ENCODE measurements at places on chromosomes 2 and 18.

- DNase-seq = no peak
Observed at GRCh38 chr18:7803956-7804469, 236.9 kb downstream of the PTPRM start.

GRCh38 chr2:127576433-127577207 lies 41.1 kb downstream of the MYO7B start:
- DNase-seq = peak; percentile 76

DNA sequence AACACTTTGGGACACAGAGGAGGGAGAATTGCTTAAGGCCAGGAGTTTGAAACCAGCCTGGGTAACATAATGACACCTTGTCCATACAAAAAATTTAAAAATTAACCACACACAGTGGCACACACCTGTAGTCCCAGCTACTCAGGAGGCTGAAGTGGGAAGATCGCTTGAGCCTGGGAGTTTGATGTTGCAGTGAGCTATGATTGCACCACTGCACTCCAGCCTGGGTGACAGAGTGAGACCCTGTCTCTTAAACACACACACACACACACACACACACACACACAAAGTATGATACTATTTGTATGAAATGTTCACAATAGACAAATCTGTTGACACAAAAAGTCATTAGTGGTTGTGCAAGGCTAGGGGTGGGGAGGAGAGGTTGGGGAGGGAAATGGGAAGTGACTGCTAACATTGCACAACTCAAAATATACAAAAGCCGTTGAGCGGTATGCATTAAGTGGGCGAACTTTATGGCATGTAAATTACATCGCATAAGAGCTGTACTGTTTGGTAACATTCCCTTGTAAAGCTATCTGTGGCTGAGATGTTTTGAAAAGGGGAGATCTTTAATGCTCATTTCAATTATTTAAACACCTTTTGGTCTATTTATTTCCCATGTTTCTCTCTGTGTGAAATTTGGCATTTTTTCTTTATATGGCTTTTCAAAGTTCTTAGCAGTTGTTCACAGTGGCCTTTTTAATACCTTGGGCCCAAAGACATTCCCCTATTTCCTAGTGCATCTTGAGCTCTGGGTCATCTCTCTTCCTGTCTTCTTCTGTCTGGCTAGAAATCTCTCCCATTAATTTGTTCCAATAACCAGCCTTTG lies 58.9 kb upstream of the ZNF516 start:
- no peak for DNase-seq

DNA sequence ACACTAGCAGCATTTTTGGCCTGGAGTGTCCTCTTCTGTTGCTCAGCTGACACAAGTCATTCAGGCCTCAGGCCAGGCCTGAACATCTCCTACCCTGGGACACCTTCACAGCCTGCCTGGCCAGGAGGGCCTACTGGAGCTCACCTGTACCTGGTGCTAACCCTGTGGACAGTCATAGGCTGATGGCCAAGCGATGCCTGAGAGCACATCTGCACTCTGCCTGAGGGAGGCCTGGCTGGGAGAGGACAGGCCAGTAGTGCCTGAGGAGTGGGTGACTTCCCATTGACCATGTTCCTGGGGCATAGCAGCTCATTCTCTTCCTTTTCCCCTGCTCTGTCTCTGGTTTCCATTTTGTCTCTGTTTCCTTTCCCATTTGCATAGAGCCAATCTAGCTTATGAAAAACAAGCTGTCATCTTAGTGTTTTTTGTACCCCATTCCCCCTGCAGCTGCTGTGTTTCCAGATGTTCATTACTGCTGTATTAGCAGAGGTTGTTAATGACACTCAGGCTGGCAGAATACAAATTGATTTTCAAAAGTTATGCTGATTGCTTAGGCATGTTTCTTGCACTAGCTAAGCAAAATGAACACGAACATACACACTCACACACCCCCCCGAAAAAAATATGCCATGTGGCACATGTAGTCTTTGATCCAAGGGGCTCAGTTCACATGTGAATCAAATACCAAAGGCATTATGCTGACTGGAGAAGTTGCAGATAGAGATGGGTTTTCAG lies 149.7 kb upstream of the HS6ST1 start:
- no peak for DNase-seq

- no peak for DNase-seq
Observed at GRCh38 chr2:127134235-127134634, 27.3 kb upstream of the BIN1 start.

- no peak for DNase-seq
Observed at GRCh38 chr2:118222273-118222594, 134.0 kb downstream of the INSIG2 start.

DNA sequence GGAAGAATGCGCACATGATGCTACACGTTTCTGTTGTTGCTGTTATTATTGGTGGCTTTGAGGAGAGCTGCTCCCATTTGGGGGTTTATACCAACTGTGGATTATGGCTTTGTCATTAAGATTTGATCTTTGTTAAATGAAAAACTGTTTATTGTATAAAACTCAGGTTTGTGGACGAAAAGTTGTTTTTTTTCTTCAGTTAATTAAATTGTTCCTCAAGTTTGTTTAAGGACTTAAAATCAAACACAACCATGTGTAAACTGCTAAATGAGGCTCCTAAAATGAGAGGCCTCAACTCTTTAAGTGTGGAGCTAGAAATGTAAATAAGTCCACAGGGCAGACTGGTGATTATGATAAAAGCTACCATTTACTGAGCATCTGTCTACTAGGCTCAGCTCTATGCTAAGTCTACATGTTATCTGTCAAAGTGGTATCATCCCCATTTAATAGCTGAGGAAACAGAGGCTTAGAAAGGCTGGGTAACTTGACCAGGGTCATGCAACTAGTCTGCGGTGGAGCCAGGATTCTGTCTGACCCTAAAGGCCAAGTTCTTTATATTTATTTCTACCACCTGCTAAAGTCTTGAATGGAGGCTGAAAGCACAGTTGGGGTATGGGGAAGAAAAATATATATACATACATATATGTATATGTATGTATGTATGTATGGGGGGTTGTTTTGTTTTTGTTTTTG lies 4.1 kb downstream of the MYCN start:
- DNase-seq = no peak

DNA sequence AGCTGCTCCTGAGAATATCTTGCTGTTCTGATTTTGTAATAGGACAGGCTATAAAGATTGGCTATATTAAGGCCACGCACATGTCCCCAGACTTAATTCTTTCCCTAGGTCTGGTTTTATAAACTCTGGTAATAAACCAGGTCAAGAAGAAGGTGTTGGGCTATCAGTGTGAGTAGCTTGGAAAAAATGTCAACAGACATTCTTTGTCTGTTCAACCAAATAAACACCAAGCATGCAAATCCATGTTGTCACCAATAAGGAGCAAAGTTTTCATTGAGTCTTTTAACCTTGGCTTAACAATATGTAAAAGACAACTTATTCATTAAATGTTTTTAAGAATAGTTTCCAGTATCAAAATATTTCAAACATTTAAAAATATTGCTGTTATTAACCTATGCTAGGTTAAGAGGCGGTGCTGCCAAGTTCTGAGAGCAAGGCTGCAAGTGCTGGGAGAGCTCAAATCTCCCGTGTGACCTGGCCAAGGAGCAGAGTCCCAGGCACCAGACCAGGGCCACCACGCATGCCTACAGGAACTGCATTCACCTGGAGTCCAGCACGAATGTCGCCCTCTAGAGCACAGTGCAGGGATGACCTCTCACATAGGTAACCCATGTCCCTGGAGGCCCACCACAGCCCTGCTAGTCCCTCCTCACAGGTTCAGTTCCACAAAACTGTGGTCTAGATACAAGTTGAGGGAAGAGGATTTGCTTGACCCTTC lies 120.5 kb upstream of the POU3F3 start:
- no peak for DNase-seq

DNA sequence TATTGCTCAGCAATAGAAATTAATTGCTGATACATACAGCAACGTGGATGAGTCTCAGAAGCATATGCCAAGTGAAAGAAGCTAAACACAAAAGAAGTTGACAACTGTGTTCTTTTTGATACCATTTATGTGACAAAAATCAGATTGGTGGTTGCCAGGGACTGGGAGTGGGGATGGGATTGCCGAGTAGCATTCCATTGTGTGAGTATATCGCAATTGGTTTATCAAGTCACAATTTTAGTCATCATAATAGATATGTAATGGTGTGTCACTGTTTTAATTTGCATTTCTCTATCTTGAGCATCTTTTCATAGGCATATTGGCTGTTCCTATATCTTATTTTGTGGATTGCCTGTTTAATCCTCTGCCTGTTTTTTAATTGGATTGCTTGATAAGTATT lies 20.9 kb downstream of the STRADB start:
- DNase-seq = no peak

DNA sequence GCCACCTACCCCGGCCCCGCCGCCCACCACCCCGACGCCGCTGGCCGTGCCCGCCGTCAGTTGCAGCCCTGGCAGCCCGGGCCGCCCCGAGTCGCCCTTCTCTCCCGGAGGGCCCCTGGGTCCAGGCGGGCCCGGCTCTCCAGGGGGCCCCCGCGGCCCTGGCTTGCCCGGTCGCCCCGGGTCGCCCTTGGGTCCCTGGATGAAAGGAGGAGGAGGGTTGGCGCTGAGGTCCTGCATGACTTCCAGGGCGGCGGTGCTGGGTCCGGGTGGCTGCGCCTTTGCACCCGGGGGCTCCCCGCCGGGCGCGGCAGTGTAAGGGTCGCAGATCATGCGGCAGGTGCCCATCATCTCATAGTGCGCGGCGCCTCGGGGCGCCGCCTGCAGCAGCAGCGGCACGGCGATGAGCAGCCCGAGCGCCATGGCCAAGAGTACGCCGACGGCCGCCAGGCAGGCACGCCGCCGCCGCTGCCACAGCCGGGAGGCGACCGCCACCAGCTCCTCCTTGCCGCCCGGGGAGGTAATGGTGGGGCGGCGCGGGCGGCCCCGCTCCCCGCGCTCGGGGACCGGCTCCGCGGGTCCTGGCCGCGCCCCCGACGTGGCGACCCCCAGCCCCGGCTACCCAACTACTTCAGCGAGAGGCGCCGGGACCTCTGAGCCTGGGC lies 570 bp downstream of the C1QL2 start:
- DNase-seq = no peak

GRCh38 chr2:221254299-221254698 lies 317.8 kb downstream of the EPHA4 start:
- DNase-seq = no peak

- DNase-seq = no peak
Observed at GRCh38 chr2:27347641-27348040, 8.9 kb downstream of the GTF3C2 start.

GRCh38 chr2:215698566-215698965 lies 262.7 kb upstream of the FN1 start:
- DNase-seq = peak; percentile 72

GRCh38 chr2:155442088-155442487 lies 743.6 kb downstream of the KCNJ3 start:
- no peak for DNase-seq

GRCh38 chr2:126963390-126963789 lies 64.7 kb downstream of the TEX51 start:
- no peak for DNase-seq

DNA sequence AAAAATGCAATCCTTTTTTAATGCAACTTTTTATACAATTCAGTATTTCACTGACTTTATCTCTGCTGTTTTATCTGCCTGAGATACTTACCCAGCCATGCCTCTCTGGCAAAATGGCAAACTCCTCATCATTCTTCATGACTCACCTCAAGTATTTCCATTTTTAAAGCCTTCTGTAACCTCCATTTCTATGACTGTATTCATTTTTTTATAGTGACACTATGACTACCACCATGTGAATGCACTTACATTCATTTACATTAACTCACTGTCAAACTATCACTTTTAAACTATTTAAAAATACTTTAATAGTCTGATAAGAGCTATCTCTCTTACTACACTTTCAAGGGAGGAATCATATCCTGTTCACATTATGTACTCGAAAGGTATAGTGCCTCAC lies 99.4 kb upstream of the SCN7A start:
- DNase-seq = peak; percentile 56

GRCh38 chr18:22831441-22831904 lies 101.7 kb upstream of the RBBP8 start:
- peak; percentile 31 for DNase-seq

GRCh38 chr2:175353275-175353674 lies 171.8 kb upstream of the ATP5MC3 start:
- no peak for DNase-seq

- DNase-seq = no peak
Observed at GRCh38 chr2:124534028-124534427, 508.9 kb downstream of the CNTNAP5 start.

GRCh38 chr18:6741232-6741663 lies 11.7 kb downstream of the ARHGAP28 start:
- DNase-seq = peak; percentile 52

DNA sequence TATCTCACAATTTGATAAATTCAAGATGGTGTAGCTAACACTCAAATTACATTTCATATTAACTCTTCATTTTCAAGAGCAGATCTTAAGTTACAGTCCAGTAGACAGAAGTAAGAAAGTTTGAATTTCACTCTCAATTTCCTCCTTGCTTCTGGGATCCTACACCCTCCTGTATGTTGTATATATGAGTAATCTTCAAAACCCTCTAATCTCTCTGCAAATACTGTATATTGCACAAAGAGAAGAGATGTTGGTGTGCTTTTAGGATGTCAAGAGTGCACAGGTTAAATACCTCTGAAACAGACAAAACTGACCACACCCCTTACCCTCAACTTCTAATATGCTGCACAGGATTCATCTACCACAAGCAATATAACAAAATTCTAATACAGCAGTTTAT lies 6.7 kb downstream of the CHST9 start:
- DNase-seq = no peak

- DNase-seq = no peak
Observed at GRCh38 chr2:1619556-1619955, 124.8 kb downstream of the PXDN start.

- no peak for DNase-seq
Observed at GRCh38 chr2:107462181-107462580, 364.5 kb upstream of the RGPD4 start.

GRCh38 chr18:35620765-35621164 lies 39.2 kb downstream of the GALNT1 start:
- DNase-seq = no peak

GRCh38 chr18:31204833-31205232 lies 42.2 kb upstream of the DSC1 start:
- no peak for DNase-seq

DNA sequence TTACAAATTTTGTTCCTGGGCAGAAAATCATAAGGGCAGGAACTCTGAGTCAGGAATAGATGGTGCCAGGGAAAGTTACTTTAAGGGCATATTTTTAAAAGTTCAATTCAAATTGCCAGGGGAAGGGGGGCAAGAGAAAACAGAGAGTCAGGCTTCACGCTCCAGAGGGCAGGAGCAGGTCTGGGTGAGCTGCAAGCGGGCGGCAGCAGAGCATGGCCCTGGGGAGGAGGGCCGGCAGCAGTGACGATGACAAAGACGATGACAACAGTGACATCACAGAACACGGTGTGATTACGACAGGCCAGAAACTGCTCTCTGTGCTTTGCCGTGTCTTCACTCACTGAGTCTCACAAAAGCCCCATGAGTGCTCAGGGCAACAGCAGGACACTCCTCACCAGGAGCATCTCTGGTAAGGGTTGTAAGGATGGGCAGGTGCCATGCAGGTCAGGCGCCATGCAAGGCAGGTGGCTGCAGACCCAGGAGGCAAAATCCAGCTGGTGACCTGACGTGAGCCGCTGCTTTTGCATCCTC lies 23.3 kb downstream of the CHST10 start:
- DNase-seq = no peak

- peak; percentile 6 for DNase-seq
Observed at GRCh38 chr18:7754725-7755181, 187.6 kb downstream of the PTPRM start.

Data from AG08396 (cell line).